ENCODE measurements at places on chromosomes 5 and 9. TPM values are rescaled to one million over a fixed set of nuclear protein-coding genes. Genes with fewer than 3 reads are reported as not detected.

DNA sequence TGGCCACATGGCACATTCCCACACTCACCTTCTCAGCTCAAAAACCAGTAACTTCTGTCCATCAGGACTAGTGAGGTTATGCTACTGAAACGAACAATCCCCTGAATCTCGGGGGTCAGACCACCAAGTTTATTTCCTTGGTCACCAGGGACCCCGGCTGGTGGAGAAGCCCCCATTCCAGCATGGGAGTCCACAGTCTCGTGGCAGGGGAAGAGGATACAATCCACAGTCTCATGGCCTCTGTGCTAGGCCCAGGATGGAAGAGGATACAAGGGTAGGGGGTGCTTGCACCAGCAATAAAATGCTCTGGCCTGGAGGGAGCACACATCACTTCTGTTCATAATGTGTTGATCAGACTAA, 7.4 kb upstream of the CARD19 start:
- no peak for DNase-seq

LHX3 gene
- total RNA-seq: not detected

- DNase-seq: no peak
Measured at GRCh38 chr5:176660530-176660859, 13.2 kb downstream of the TSPAN17 start.

CCDC69 gene
- 1.8 TPM for total RNA-seq

- no peak for DNase-seq
Measured at GRCh38 chr9:100014846-100015245, 84.0 kb downstream of the ERP44 start.

- DNase-seq: peak; percentile 50
Measured at GRCh38 chr9:90642570-90643539, at the start of gene DIRAS2. DIRAS2 (minus strand) TSS chr9:90642824; CDS start chr9:90613827, 28,997 bp downstream.

MLANA gene
- total RNA-seq: not detected

COL23A1 gene
- total RNA-seq: 34.0 TPM

SGCD gene
- 0.33 TPM for total RNA-seq

DNA sequence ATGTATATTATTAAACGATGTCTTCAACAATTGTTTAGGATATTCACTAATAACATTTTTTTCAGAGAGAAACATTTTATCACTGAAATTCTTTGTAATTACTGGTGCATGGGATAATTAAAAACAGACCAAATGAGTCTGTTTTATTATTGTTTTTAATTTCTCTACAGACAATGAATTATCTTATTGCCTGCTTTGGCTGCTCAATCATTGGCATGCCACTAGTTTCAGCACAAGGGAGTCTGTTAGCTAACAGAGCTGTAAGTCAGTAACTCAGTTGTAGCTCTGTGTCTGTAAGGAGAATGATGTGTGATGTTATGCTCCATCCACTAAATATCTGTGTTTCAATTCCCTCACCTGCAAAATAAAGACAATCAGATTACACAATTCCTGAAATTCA, 443.9 kb downstream of the PRR16 start:
- DNase-seq: no peak

NOL8 gene
- 38.6 TPM for total RNA-seq

PCDHGA9 gene
- total RNA-seq: 0.86 TPM

DNA sequence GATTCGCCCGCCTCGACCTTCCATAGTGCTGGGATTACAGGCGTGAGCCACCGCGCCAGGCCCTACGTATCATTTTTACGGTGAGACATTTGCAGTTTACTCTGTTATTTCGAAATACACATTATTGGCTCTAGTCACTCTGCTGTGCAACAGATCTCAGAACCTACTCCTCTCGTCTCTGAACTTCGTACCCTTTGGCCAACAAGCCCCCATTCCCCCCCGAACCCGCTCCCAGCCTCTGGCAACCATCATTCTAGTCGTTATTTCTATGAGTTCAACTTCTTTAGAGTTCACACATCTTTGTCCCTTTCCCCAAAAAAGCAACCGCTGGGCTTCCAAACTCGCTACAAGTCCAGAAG, 735 bp downstream of the PTGR1 start:
- no peak for DNase-seq

ACTBL2 gene
- not detected for total RNA-seq

GRCh38 chr5:78046006-78046405, 248.5 kb downstream of the AP3B1 start:
- DNase-seq: no peak

- DNase-seq: no peak
Measured at GRCh38 chr5:153533546-153533945, 43.1 kb downstream of the GRIA1 start.

GRCh38 chr5:1161108-1161832, 40.1 kb upstream of the SLC6A19 start:
- no peak for DNase-seq

Measured in neural crest cell (in vitro differentiated cells).